Thyroid gland (tissue), 4 donors: ENCODE measurements at places on chromosomes 16 and 17. TPM values are rescaled to one million over a fixed set of nuclear protein-coding genes. Genes with fewer than 3 reads are reported as not detected.

DNA sequence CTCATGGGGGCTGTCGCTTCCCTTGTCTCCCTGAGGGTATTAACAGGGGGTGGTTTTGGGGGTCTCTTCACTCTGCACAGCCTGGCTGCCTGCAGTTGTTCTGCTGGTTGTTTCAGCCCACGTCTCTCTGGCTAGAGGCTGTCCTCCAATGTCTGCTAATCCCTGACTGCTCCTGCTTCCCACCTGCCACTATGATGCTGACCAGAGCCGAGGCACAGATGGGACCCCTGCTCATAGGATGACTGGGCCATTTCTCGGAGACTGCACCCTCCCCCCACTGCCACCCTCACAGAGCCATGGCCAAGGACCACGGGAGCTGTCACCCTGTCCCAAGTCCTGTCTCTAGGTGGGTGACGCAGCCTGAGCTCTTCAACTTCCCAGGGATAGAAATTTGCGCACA, 1.6 kb upstream of the ACSF3 start:
- peaks cover 10% of the 10 kb centered on the region for H3K4me1 ChIP-seq
- no peaks in the 10 kb centered on the region for H3K36me3 ChIP-seq
- no peaks in the 10 kb centered on the region for H3K27me3 ChIP-seq

ARL17A gene
- total RNA-seq: 23.8 TPM

GJC1 gene
- total RNA-seq: 4.4 TPM

VTN gene
- total RNA-seq: 0.39 TPM

DNA sequence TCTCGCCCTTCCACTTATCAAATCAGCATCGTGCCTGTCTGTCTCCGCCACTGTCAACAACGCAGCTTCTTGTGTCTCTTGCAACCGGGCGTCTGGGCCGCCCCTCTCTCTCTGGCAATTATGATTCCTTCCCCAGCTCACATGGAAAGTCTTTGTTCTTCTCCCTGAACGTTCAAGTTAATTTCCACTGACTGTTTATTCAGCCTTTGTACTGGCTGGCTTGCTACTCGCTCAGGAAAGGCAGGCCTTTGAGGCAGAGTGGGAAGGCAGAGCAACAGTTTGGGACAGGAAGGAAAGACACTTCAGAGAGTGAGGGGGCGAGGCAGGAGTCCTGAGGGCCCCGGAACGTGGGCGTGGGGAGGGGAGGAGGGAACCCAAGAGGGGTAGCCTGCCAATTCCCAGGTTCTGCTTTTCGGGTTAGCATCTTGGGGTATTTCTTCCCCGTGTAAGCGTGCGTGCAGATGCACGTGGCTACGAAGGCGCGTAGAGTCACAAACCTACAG, 50.8 kb downstream of the AKAP1 start:
- DNase-seq: no peak
- H3K27me3 ChIP-seq: no peaks in the 10 kb centered on the region
- no peak overlapping the region for H3K27ac ChIP-seq
- H3K36me3 ChIP-seq: no peaks in the 10 kb centered on the region
- no peak overlapping the region for H3K4me3 ChIP-seq
- no peaks in the 10 kb centered on the region for H3K4me1 ChIP-seq

DNA sequence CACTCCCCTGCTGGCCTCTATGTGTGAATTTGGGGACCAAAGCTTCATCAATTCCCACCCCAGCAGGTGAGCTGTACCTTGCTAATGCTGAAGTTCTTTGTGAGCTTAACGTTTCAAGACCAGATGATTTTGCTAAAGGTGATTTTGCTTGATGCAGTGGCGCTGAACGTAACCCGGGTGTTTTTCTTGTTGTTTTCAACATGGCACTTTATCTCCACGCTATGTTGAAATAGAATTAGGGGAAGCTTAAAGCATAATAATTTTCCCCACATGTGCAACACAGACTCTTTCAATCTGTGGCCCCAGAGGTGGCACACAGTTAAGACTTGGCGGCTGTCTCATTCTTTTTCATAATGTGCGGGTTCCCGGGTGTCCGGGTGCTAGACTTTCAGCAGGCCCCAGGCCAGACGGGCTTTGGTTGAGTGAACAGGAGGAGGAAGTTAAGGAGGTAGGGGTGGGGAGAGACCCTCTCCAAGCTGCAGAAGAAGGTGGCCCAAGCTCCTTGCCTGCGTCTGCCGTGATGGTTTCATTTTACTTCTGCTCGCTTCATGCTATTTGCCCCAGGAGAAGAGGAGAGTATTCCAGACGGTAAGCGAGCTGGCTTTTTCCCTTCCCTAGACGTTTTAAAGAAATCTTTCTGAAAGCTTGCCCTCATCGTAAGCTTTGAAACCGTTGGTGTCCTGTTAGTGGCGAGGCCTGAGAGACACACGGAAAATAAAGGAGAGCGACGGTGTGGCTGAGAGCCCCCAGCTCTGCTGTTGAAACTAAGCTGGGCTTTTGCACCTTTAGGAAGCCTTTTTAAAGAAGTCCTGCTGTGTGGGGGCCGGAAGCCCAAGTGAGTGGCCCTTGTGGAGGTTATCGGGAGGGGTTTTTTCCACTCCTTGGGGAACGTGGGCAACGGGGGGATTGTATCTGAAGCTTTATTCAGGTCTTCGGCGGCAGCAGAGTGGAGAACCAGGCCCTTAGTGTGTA, 4.2 kb downstream of the FOXC2 start:
- no peaks in the 10 kb centered on the region for H3K36me3 ChIP-seq
- H3K4me1 ChIP-seq: peaks cover 6% of the 10 kb centered on the region
- no peak overlapping the region for H3K4me3 ChIP-seq
- no peak for DNase-seq
- peaks cover 26% of the 10 kb centered on the region for H3K27me3 ChIP-seq

PLEKHM1 gene
- 114 TPM for total RNA-seq

TNP2 gene
- not detected for total RNA-seq

MYH1 gene
- total RNA-seq: not detected

DNA sequence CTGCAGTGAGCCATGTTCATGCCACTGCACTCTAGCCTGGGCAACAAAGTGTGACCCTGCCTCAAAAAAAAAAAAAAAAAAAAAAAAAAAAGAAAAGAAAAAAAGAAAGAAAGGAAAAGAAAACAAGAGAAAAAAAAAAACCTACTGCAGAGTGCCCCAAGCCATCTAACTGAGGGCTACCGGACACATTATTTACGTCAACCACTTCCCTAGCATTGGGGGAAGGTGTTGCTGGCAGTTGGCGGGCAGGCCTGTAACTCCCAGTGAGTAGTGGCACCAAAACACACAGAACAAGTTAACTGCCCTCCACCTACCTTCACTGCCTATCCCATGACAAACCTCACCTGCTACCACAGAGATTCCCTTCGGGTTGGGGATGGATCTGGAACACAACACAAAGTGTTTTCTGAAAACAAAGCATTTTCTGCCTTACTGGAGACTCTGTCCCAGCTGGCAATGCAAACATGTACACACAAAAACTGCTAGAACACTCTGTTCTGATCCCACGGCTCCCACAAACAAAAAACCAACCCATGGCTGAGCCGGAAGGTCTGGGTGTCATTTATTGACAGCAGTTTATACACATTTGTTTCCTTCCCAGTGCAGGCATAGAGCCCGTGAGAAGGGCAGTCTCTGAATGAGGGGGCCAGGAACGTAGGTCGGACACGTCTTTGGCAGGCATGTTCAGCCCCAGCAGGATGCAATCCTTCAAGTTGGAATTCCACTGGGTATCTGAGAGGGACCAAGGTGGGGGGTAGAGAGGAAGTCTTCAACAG, 11.0 kb downstream of the PHB1 start:
- H3K4me1 ChIP-seq: peaks cover 3% of the 10 kb centered on the region
- DNase-seq: no peak
- H3K36me3 ChIP-seq: peaks cover 39% of the 10 kb centered on the region
- no peak overlapping the region for H3K27ac ChIP-seq

MMP28 gene
- 28.5 TPM for total RNA-seq

GRCh38 chr16:84780544-84781376, 39.0 kb upstream of the CRISPLD2 start:
- peaks cover 7% of the 10 kb centered on the region for H3K36me3 ChIP-seq
- no peaks in the 10 kb centered on the region for H3K27me3 ChIP-seq

GRCh38 chr17:66928949-66929348, 35.6 kb upstream of the CACNG4 start:
- no peaks in the 10 kb centered on the region for H3K36me3 ChIP-seq
- H3K4me3 ChIP-seq: no peak overlapping the region
- H3K4me1 ChIP-seq: no peaks in the 10 kb centered on the region

RHBDL3 gene
- not detected for total RNA-seq

- peaks cover 42% of the 10 kb centered on the region for H3K36me3 ChIP-seq
- H3K4me1 ChIP-seq: peaks cover 24% of the 10 kb centered on the region
- H3K4me3 ChIP-seq: no peak overlapping the region
- H3K27me3 ChIP-seq: no peaks in the 10 kb centered on the region
Observed at GRCh38 chr17:50143461-50144176, 6.9 kb downstream of the PPP1R9B start.

- DNase-seq: peak; percentile 18
- peaks cover 6% of the 10 kb centered on the region for H3K4me1 ChIP-seq
- H3K4me3 ChIP-seq: no peak overlapping the region
- peak overlapping the region; percentile 17 for H3K27ac ChIP-seq
- H3K36me3 ChIP-seq: no peaks in the 10 kb centered on the region
- no peaks in the 10 kb centered on the region for H3K27me3 ChIP-seq
Observed at GRCh38 chr16:49776085-49776595, 79.8 kb downstream of the ZNF423 start.

- H3K4me3 ChIP-seq: no peak overlapping the region
- no peak overlapping the region for H3K27ac ChIP-seq
- no peaks in the 10 kb centered on the region for H3K36me3 ChIP-seq
- no peaks in the 10 kb centered on the region for H3K27me3 ChIP-seq
- DNase-seq: no peak
Observed at GRCh38 chr16:8474587-8474986, 115.7 kb downstream of the TMEM114 start.

PRSS53 gene
- 0.93 TPM for total RNA-seq
